ENCODE measurements at places on chromosomes 1 and 21.

DNA sequence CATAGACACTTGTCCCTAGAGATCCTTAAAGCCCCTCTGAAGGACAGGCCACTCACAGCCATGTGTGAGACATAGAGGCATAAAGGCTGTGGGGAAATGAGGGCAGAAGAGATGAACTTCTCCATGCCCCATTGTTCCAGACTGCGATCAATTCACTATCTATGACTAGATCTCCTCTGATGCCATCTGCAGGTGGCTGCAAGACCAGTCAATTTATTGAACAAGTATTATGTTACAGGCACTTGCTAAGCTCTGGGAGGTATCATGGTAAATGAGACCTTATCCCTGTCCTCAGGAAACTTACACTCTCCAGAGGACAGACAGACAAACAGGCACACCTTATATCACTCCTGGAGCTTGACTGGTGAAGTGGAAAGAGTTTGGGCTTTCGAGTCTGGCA is 22.9 kb downstream of the UBIAD1 start:
- DNase-seq, result no peak

GRCh38 chr1:171904778-171905450 is 63.6 kb downstream of the DNM3 start:
- no peak for DNase-seq

DNA sequence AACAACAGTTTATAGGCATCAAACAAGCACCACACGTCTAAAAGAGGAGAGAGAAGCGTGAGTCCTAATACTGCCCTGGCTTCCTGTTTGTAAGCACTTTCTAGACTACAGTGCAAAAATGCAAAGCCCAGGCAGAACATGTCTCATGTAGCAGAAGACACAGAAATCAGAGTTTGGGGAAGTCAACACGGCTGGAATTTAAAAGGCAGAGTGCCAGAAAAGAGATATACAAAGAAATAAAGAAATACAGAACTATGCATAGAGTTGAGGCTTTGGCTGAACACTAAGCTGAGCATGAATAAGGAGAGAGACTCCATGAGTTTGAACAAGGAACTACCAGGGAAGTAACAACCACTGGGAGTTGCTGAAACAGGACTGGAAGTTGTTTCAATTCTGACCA is 566.6 kb upstream of the NR5A2 start:
- DNase-seq, result no peak

DNA sequence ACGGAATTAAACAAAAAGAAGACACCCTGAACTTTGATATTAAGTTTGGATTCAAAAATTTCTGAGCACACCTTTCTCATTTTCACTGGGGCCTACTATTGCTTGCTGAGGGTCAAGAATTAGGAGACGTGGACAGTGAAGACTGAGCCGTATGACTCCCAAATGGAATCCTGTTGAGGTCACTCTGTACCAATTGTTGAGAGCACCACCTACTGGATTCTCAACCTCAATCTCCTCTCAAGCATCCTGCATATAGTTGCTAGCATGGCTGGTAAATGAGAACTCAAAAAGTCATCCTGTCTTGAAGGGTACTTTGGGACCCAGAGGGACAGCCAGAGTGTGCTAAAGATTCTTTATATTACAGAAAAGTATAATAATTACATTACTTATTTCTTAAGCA is 20.2 kb upstream of the MTR start:
- DNase-seq, result no peak

DNA sequence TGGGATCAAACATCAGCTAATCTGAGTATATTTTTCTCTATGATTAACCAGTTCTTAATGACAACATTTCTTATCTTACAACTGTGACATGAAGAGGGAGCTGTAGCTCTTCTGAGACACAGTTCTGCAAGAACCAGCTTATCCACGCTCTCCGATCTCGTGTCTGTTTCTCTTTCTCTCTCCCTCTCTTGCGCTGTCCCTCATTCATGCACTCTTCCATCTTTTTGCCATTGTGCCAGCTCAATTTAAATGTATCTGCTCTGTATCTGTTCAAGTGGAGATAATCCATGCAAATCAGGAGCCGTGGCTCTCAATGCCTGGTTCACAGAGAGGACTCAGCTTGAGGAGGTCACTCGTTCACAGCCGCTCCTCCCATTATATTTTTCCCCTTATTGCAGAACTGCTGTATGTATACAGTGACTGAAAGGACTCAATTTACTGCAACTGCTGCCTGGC is 494.7 kb upstream of the ADGRL2 start:
- DNase-seq, result peak; percentile 70

DNA sequence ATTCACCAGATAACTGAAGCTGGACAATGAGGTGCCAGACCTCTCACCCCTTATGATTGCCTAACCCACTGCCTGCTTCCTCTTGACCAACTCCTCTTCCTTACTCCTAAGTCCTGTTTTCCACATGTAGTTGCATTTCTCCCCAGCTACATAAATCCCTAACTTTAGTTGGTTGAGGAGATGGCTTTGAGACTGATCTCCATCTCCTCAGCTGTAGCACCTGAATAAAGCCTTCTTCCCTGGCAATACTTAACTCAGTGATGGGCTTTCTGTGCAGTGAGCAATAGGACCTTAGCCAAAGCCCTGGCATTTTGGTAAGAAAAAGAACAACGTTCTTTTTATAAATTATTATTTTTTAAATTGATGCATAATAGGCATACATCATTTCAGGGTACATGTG is 691.1 kb downstream of the MATN1 start:
- DNase-seq, result no peak
